Ureter (tissue), 1 donor: ENCODE measurements at places on chromosomes 6 and 20.
A peak's percentile ranks its signal among the peaks of the same experiment; 100 is the strongest.

DNA sequence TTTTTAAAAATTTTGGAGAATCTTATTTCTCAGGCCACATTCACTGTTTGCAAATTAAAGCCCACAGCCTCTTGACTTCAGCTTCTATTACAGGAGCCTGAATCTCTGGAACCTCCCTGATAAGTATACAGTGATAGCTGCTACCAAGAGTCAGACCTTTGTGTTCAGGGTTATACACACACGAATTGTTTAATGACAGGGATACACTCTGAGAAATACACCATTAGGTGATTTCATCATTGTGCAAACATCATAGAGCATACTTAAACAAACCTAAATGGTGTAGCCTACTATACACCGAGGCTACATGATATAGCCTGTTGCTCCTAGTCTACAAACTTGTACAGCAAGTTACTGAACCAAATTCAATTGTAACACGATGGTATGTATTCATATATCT is 473.9 kb downstream of the PKHD1 start:
- DNase-seq = no peak

DNA sequence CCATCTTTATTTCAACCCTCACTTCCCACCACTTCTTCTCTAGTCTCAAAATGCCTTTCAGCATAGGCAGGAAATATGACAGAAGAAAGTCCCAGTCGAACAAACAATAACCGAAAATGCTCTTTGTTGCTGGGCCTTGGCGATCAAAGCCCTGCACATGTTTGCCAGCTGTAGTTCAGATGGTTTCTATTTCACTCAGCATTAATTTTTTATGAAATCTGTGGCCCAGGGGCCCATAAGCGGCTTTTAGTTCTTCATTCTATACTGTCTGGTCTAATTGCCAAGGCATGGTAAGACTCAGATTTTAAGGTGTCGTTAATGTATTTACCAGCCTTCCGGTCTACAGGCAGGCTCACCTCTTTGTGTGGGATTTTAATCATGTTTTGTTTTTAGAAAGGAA is 10.9 kb upstream of the F13A1 start:
- no peak for DNase-seq

DNA sequence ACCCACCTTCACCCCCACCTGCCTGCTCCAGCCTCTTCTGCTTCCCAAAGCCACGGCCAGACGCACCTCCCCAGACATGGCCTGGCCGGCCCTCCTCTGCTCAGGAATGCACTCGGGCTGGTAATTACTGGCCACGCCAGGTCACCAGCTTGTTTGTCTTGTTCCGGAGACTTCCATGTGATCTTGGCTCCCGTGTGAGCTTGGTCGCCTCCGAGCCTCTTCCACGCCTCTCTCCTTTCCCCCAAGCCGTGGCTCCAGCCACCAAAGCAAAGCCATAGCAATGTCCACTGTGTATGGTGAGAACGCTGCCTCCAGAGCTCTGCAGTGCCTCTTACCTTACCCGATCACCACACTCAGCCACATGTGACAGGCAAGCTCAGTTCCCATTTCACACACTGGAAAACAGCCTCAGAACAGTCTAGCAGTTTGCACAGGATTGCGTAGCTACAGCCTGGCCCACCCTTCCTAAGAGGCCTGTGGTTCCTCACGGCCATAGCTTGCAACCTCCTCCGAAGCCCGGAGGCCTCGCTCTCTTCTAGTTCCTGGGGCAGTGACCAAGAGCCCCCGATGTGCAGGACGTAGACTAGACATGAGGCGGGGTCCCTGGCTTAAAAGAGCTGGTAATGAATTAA is 48.1 kb upstream of the AFDN start:
- peak; percentile 59 for DNase-seq

GRCh38 chr6:67011441-67011840 is 1304.4 kb upstream of the EYS start:
- DNase-seq = no peak

GRCh38 chr6:43328528-43328927 is 19.9 kb upstream of the CRIP3 start:
- DNase-seq = no peak
